ENCODE measurements at places on chromosomes 13 and 19.

DNA sequence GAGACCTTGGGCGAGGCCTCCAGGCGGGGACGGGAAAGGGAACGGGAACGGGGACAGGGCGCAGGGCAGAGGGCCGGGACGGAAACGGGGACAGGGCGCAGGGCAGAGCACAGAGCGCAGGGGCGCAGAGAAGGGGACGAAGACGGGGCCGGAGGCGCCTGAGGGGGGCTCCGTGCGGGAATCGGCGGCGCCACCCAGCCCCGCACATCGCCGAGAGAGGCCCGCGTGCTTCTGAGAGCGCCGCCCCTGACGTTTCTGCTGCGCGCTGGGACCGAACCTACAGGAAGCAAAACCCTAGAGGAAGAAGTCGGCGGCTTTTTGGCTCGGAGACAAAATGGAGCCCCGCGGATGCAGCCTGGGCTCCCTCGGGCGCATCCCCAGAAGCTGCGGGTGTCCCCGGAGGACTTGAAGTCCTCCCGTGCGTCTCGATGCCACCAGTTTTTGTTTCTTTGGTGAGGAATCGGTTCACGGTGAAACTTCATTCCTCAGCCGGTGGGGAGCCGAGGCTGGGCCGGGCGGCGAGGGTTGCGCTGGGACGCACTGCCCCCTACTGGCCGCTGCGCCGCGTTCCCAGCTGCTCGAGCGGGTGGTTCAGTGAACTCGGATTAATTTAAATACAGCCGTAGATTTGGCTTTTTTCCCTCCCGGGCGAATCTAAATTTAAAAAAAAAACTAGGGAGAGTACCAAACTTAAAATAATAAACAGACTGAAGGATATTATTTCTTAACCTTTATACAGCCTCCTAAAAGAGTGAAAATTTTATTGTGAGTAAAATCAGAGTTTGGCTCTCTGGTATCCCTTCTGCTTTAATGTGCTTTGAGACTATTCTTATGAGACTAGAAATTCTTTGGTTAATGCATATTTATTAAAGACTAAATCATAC is 350.0 kb upstream of the ARGLU1 start:
- DNase-seq: peak; percentile 73

DNA sequence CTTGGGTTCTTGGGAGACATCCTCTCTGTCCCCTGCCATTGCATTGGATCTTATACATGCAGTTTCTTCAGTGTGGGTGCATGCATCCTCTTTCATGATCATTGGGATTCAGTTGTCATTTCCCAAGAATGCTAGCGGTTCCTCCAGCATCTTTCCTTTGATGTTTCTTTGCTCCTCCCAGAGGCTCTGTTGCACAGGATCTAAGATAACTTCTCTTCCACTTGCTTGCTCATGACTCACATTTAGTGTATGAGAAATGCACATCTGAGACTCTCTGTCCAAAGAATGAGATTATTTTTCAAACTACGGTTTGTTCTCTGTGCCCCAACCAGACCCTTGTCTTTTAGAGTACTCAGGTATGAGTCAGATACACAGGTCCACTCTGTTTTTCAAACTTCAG is 197.1 kb downstream of the NDFIP2 start:
- no peak for DNase-seq

DNA sequence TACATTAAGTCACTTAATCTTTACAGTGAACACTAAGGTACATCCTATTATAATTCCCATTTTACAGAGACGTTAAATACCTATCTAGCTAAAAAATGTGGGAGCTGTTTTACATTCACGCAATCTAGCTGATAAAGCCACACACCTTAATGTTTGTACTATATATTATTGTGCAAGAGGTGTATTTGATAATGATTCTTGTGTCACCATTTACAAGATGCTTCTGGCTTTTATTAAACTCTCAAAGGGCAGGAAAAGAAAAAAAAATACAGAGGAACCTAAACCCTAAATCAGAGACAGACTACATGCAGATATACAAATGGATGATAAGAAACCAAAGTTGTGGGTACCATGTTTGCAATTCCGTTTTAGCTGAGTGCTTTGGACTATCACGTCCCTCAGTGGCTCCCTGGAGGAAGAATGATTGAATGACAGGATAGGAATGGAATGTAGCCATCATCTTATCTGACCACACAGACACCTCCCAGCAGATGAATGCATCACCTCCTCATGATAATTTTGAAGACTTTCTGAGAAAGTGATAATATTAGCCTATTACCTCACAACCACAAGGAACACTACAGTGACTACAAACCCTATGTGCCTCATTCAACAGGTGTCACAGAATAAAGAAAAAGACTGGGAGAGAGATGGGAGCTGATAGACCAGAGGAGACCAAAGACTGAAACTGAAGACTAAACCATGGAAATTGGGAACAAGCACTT is 230.5 kb upstream of the SERP2 start:
- no peak for DNase-seq

GRCh38 chr13:20608438-20609020 is 41.6 kb downstream of the IFT88 start:
- no peak for DNase-seq

DNA sequence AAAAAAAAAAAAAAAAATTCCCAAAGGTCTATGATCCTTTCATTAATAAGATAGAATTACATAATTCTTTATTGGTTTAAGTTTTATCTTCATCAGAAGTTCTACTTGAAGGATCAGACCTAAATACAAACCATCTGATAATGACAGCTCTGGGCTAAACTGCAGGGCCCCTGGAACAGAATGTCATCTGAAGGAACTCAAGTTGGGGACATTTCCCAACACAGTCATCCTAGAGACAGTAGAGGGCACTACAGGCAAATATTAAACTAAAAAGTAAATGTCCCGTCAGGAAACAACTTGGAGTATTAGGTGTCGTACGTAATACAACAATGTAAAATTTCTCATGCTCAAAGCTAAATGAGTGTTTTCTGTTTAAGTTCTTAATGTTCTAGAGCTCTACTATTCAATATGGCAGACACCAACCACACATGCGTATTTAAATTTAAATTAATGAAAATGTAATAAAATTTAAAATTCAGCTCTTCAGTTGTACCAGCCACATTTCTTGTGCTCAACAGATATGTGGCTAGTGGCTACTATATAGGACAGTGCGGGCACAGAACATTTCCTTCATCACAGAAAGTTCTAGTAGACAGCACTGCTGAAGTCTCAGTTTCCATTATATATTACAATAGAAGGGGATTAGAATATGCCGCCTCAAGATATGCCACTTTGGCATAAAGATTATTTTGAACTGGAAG is 21.8 kb upstream of the NAXD start:
- peak; percentile 34 for DNase-seq

DNA sequence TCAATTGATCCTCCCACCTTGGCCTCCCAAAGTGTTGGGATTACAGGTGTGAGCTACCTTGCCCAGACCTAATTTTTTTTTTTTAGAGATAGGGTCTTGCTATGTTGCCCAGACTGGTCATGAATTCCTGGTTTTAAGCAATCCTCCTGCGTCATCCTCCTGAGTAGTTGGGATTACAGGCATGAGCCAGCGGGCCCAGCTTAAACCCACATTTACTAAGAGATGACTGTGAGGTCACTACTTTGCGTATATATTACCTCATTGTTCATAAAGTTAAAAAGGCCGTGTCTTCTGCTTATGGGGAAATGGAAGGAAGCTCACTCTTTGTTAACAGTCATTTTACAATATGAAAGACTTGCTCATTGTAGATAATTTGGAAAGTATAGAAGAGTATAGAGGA is 39.6 kb upstream of the C1QTNF9 start:
- no peak for DNase-seq

DNA sequence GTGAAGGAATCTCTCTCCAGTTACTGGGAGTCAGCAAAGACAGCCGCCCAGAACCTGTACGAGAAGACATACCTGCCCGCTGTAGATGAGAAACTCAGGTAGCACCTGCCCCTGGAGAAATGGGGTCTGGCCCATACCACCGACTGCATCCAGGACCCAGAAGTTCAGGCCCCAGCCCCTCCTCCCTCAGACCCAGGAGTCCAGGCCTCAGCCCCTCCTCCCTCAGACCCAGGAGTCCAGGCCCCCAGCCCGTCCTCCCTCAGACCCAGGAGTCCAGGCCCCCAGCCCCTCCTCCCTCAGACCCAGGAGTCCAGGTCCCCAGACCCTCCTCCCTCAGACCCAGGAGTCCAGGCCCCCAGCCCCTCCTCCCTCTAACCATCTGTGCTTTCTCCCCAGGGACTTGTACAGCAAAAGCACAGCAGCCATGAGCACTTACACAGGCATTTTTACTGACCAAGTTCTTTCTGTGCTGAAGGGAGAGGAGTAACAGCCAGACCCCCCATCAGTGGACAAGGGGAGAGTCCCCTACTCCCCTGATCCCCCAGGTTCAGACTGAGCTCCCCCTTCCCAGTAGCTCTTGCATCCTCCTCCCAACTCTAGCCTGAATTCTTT is 3.0 kb downstream of the APOC2 start:
- DNase-seq: no peak

GRCh38 chr13:45678282-45678681 is 23.8 kb upstream of the CBY2 start:
- no peak for DNase-seq

GRCh38 chr19:51743405-51743804 is 8.3 kb downstream of the FPR1 start:
- DNase-seq: no peak

DNA sequence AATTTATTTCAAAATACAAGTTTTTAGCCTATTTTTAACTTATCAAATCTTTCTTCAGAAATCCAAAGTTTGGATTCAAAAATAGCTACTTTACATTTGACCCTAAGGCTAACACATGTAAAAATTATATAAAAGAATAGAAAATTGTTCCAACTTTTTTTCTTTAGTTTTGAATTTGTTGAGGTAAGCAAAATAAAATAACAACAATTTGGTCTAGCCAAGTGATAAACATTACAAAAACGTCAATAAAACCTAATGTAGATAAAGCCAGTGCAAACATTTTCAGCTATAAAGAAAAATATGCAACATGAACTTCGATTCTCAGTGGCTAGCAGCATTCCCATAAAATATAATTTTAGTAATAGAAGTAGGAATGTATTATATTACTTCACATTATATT is 400.3 kb downstream of the PCDH9 start:
- DNase-seq: no peak

DNA sequence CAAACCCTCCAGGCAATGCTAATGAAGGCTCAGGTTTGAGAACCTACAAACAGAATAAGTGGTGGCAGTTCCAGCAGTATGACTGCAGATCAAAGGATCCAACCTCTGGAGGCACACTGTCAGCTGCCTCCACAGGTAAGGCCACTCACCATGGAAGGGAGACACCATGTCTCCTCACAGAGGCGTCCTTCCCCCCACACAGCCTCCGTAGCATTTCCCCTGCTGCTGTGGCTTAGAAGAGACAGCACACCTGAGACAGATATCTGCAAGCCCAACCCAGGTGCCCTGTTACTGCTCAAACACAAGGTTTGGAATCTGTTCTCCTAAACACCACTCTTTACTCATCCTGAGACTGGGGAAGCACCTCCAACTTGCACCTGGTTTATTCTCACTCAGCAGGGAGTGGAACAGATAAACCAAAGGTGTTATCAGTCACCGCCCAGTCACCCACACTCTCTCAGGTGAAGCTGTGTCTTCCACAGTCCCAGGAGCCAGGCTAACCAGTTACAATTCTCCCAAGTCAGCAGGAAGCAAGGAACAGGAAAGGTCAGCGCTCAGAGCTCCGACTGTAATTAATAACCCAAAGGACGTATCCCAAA is 311.2 kb downstream of the FOXO1 start:
- no peak for DNase-seq
